ENCODE measurements at places on chromosomes 3 and 15.

DNA sequence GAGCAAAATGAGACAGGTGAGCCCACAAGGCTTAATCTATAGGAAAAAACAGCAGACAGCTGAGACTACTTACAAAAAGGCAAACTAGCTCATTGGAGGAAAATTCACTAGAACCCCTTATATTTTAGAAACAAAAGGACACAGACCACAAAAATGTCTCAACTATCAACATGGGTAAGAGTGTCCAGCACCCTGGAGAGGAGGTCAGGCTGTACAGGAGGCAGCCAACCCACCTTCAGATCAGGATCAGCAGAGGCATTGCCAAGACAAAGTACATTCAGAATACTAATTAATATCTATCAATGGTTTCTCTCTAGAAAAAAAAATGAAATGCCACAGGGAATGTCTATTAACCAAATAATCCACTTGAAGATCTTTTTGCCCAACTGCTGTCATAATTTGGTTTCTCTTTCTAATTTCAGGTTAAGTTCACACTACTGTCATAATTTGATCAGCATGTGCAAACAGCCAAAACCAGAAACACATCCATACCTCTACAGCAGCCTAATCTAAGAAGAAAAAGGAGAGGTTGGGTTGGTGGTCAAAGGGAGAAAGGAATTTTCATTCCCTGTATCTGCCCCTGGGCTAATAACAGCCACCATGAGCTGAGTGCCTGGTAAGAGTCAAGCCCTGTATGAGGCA is 26.0 kb upstream of the THBS1 start:
- DNase-seq: no peak

DNA sequence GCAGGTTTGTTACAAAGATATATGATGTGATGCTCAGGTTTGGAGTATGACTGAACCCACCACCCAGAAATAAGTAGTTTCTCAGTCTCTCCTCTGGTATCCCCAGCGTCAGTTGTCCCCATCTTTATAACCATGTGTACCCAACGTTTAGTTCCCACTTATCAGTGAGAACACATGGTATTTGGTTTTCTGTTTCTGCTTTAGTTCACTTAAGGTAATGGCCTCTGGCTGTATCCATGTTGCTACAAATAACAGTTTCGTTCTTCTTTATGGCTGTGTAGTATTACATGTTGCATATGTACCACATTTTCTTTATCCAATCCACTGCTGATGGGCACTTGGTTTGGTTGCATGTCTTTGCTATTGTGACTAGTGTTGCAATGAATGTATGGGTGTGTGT is 132.3 kb downstream of the LMLN start:
- no peak for DNase-seq

GRCh38 chr3:10513306-10513705 is 7.9 kb upstream of the ATP2B2 start:
- DNase-seq: no peak

GRCh38 chr3:149466192-149466591 is 8.3 kb upstream of the TM4SF4 start:
- DNase-seq: no peak

GRCh38 chr15:31347067-31347975 is 20.7 kb downstream of the KLF13 start:
- DNase-seq: no peak

- no peak for DNase-seq
Observed at GRCh38 chr15:80654299-80654698, 40.8 kb upstream of the ABHD17C start.

DNA sequence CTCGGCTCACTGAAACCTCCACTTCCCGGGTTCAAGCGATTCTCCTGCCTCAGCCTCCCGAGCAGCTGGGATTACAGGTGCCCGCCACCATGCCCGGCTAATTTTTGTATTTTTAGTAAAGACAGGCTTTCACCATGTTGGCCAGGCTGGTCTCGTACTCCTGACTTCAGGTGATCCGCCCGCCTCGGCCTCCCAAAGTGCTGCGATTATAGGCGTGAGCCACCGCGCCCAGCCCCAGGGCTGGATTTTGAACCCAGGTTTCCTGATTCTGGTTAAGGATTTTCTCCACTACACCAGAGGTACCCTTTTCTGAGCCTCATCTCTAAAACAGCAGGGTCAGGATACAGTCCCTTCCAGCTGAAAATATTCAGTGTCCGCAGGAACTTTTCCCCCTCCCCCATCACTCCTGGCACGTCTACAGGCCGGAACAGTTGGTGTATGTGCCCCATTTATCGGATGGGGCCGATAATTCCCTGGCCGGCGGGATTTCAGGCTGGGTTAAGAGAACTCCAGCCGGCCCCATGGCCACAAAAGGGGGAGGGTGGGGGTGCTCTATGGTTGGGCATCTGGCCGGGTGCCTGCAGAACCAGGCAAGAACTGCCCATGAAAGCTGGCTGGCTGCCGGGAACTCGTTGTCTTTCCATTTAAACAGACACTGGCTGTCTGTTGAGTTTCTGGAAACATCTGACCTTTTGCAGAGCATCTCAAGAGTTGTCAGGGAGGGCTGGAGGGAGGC is 26.8 kb upstream of the SEMA4B start:
- DNase-seq: peak; percentile 77

DNA sequence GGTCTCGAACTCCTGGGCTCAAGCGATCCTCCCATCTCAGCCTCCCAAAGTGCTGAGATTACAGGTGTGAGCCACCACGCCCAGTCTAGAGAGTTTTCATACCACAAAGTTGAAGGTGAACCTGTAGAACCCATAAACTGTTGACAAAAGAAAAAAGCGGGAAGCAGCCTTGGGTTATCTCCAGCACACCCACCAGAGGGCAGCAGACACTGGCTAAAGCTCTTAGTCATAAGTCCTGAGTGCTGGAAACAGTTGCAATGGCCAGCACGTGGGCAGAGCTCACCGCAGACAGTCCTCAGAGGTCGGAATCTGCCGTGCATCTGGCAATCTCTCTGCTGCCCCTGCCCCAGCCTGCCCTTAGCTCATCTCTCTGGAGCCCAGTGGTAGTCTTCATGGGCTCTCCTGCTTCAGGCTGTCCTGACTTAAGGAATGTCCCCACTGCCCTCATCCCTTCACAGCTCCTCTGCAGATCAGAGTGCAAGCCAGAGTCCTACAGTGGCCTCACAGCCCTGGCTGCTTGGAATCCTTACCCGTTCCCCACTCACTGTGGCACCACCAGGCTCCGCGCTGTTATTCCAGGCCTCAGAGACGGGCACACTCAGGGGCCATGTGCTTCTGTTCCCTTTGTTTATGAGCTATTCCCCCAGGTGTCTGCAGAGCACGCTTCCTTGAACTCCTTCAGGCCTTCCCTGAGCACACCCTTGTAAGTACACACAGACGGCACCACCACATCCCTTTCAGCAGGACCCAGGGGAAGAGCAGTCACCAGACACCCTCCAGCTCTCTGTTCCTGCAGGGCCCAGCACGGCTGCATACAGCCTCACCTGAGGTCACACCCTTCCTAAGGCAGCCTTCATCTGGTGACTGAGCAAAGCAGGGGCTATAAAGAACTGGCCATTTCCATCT is 8.8 kb upstream of the ELP6 start:
- peak; percentile 85 for DNase-seq

DNA sequence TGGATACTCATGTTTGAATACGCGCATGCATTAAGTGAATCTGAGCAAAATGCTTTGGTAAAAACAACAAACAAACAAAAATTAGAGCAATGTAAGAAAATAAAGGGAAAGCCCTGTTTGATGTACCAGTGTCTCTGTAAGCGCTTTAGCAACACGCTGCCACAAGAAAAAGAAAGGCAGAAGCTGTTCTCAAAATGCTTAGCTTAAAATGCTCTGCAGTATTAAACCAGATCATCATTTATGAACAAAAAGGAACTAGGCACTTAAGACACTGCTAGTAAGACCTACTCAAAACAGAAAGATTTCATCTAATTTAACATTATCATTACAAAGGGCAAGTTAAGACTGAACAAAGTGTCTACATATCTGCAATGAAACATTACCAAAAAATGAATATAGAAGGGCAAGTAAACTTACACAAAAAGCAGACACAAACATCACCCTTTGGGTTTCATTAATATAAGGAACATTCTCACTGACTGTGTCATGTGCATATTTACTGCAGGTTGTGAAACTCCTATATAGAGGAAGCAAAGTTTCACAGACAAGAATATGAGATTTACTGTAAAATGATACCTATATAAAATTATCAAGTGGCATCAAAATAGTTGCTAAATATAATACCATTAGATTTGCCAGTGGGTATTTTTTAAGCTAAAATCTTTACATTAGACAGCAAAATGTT is 102.1 kb downstream of the FBXL22 start:
- DNase-seq: no peak

DNA sequence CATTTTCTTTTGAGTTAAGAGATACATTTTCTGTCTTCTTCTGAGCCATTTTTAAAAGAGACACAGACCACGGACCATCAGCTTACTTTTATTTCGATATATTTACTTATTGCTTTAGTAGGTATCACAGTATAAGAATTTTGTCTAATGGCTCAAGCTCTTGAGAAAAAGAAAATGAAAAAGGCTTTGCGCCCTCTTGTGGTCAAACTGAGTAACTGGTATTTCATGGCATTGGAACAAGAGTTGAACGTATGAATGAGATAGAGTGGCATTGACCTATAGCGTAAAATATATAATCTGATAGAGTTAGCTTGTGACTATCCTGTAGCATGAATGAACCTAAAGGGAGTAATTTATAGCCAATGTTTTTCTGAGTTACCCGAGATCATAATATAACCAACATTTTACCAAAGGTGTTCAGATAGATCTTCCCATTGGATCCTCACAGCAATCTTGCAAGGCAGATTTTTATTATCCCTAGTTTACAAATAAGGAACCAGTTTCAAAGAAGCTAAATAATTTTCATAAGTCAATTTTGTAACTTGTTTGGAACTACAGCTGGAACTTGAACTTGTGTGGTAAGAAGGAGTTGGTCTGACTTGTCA is 154.6 kb downstream of the POLR2M start:
- no peak for DNase-seq

GRCh38 chr15:85718271-85718971 is 76.3 kb downstream of the KLHL25 start:
- DNase-seq: no peak

DNA sequence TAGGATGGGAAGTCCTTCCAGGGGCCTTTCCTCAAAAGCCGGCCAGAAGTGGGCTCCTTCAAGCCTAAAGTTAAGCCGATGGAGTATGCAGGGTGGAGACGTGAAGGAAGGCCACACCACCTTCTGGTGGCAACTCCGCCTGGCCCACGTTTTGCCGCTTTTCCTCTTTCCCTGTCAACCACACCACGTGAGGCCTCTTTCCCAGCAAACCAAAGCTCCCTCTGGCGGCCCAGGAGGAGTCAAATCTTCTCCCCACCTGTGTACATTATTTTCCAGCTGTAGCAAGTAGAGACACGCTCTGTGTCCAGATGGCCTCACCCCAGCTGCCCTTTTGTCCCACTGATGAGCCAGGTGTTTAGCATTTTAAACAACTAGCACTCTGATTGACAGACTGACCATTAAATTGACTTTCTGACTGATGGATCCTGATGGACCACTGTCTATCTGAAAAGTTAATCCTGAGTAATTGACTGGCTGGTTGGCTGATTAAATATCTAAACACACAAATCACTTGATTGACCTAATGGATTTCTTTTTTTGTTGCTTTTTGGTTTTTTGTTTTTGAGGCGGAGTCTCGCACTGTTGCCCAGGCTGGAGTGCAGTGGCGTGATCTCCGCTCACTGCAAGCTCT is 59.6 kb upstream of the ZBTB38 start:
- no peak for DNase-seq

DNA sequence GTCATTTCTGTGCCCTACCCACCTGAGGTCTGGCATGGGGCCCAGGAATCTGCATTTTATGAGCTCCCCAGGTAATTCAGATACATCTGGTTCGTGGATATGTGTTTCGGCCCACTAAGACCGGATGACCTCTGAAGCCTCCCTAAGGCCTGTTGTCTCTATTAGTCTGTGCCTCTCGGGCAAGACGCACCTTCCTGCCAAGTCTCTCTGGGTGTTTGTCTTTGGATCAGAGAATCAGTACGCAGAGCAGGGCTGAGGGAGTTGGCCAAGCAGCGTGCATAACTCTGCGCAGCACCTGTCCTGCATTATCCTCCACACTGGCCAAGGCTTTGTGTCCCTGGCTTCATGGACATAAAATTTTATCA is 181.0 kb downstream of the THSD4 start:
- DNase-seq: no peak

DNA sequence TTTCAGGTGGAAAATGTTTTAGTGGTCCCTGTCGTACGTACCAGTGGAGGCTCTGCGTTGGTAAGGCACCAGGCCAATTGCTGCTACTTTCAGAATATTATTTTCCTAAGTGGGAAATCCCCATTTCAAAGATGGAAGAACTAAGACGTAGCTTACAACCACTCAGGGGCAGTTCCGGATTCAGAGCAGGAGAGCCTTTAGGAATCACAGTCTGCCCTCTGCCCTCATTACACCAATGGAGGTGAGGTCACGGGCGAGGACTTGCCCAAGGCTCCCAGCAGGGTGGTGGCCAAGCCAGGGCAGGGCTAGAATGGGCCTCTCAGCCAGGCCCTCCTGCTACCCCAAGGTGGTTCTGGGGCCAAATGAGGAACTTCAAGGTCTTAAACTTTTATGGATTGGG is 72.6 kb downstream of the RASGRF1 start:
- DNase-seq: no peak

- no peak for DNase-seq
Observed at GRCh38 chr15:44763187-44763586, 26.9 kb downstream of the TRIM69 start.

DNA sequence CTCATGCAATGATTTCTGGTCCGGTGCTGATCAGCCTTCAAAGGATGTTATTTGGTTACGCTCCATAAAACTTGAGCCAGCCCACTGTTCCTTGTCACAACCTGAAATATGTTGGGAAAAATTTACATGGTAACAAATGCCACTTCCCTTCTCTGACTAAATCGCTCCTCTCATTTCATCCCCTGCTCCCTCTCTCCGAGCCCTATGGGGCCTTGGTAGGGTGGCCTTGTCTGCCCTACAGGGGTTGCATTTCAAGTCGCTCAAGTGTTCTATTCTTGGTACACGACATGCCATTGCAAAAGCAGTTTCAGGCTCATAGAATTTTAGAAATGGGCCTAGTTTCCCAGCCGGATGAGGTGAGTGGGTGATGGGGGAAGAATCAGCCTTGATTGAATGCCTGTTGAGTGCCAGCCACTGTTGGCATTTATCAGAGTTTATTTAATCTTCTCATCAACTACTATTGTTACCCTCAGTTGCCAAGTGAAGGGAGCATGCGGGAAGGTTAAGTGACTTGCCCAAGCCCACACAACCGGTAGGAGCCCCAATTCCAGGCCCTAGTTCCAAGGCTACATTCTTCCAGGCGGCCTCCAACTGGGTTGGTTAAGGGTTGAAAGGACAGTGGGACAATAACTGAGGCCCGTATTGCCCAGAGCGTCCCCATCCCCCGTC is 961 bp upstream of the ABHD2 start:
- DNase-seq: no peak

DNA sequence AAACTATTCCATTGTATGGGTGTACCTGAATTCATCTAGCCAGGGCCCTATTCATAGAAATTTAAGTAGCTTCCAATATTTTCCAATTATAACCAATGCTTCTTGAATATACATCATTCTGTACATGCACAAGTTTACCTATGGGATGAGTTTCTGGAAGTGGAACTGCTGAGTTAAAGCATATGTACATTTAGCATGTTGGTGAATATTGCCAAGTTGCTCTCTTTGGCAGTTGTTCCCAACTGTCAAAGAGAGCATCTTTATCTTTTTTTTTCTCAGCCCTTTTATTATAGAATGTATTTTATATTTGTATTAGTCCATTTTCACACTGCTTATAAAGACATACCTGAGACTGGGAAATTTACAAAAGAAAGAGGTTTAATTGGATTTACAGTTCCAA is 8.3 kb upstream of the CCK start:
- no peak for DNase-seq

Measured in right forelimb (tissue), 1 donor.